ENCODE measurements at places on chromosomes 7 and 10.
A peak's percentile ranks its signal among the peaks of the same experiment; 100 is the strongest.

GRCh38 chr10:73110345-73110849, at the start of gene NUDT13:
NUDT13 (plus strand) TSS chr10:73110455; CDS start chr10:73114366, 3,911 bp downstream.
- no peak for DNase-seq

GRCh38 chr10:89042562-89042961, 52.0 kb downstream of the FAS start:
- DNase-seq: no peak

DNA sequence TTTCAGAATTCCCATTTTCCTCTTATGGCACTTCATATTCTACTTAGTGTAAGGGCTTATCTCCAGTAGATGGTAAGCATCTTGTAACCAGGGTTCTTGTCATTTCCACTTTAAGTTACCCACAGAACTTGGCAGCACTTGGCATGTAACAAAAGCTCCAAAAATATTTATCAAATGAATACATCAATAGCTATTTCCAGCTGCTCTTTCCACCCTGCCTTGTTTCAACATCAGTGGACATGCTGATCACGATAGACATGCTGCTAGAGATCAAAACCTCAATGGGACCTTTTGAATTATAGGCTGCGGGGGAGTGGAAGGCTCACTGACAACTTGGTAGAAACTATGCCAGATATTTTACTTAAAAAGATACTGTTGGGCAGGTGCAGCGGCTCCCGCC, 32.9 kb downstream of the HOXA1 start:
- DNase-seq: no peak

DNA sequence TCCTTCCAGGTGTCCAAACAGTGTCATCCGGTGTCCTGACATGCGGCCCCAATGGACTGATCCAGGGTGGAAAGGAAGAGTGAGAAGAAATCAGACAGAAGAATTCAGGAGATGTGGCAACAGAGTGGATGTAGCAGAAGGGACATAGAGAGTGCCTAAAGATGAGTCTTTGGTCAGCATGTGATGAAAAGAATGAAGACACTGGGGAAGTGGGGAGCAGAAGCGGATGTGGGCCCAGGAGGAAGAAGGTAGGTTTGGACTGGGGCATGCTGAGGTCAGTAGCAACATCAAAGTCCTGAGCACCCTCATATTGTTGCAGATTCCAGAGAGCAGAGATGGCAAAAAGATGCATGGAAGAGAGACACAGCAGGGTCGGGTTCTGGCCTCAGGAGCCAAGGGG, 71.8 kb upstream of the STEAP1B start:
- DNase-seq: no peak

DNA sequence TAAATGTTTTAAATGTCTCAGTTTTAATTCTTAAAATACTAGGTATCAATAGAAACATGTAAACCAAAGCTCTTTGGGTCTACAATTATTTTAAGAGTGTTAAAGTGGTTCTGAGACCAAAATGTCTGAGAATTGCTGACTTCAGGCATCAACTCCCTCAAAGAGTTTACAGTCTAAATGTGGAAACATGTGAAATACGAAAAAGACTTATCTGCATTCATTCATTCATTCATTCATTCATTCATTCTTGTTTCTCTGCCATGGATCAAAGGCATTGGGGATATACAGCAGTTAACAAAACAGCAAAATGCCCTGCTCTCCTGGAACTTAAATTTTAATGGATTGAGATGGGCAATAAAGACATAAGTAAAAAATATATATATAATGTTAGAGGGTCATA, 69.8 kb downstream of the BLNK start:
- no peak for DNase-seq

- no peak for DNase-seq
Observed at GRCh38 chr7:106049139-106049752, 62.9 kb downstream of the SYPL1 start.

GRCh38 chr7:129493555-129493954, 8.8 kb upstream of the SMKR1 start:
- DNase-seq: no peak

DNA sequence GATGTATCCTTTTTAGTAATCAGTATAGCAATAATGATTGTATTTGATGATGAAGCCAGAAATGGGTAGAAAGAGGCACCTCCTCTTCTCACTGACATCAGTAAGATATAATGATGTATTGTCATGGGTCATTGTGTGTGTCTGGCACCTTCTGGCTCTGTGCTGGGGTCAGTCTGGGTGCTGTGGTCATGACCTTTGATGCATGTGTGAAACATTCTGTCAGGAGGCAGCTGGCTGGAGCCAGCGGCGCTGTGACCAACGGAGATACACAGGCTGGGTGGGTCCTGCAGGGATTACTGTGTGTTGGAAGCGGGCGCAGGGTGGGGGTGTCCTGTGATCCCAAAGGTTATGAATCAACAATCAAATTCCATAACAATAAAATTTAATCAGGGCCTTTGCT, 35.2 kb downstream of the EEPD1 start:
- no peak for DNase-seq

DNA sequence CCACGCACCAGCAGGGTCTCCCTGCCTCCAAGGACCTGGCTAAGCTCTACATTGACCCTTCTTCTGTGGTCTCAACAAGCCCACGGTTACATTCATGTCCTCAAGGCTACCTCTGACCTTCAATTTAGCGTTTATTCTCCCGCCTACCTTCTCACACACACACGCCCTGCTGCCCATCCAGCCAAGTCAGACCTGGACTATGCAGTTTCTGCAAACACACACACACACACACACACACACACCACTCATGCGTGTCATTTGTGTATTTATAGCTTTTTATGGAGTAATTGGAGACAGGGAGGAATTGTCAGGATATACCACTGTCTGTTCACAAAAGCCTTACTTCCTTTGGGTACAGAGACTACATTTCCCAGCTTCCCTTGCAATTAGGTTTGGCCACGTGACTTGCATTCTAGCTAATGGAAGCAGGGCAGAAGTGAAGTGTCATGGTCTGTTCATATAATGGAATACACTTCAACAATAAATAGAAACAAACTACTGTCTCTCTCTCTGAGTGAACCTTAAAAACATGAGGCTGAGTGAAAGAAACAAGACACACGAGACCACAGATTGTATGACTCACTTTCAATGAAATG, 53.8 kb upstream of the CPXM2 start:
- no peak for DNase-seq

DNA sequence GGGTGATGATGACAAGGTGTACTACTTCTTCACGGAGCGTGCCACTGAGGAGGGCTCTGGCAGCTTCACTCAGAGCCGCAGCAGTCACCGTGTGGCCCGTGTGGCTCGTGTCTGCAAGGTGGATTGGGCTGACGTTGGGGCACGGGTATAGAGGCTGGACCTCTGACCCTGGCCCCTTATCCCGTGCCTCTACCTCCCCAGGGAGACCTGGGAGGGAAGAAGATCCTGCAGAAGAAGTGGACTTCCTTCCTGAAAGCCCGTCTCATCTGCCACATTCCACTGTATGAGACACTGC, 8.4 kb downstream of the MRPL43 start:
- no peak for DNase-seq

GRCh38 chr10:5692461-5693358, 8.1 kb downstream of the TASOR2 start:
- peak; percentile 24 for DNase-seq

- DNase-seq: no peak
Observed at GRCh38 chr7:6395898-6396595, 51.7 kb downstream of the DAGLB start.

DNA sequence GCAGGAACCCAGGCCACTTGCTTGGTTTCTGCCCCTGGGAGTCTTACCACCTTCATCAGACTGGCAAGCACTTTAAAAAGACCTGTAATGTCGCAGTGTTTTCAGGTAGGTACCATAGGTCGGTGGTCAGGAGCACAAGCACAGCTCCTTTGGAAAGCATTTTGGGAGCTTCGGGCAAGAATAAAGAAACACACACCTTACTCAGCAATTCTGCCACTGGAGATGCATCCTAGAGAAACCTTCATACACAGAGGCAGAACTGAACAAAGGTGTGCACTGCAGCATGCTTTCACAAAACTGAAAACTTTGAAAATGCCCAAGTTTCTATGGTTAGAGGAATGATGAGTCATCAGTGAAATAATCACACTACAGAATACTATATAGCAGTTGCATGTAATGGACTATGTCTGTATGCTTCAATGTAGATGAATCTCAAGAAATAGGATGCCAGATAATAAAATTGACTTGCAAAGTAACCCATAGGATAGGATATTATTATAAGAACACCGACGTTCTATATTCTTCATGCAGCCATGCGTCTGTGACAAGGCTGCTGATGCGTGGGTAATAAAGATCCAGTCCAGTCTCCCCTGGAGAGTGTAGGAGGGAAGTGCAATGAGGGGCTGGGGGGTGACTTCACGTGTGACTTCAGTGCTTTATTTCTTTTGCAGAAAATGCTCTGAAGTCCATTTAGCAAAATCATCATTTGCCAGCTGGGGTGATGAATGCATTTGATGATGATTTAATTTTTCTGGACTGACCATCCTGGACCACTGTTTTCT, 309.5 kb downstream of the WDR37 start:
- no peak for DNase-seq

GRCh38 chr10:80589726-80590373, 52.1 kb downstream of the SH2D4B start:
- DNase-seq: no peak

DNA sequence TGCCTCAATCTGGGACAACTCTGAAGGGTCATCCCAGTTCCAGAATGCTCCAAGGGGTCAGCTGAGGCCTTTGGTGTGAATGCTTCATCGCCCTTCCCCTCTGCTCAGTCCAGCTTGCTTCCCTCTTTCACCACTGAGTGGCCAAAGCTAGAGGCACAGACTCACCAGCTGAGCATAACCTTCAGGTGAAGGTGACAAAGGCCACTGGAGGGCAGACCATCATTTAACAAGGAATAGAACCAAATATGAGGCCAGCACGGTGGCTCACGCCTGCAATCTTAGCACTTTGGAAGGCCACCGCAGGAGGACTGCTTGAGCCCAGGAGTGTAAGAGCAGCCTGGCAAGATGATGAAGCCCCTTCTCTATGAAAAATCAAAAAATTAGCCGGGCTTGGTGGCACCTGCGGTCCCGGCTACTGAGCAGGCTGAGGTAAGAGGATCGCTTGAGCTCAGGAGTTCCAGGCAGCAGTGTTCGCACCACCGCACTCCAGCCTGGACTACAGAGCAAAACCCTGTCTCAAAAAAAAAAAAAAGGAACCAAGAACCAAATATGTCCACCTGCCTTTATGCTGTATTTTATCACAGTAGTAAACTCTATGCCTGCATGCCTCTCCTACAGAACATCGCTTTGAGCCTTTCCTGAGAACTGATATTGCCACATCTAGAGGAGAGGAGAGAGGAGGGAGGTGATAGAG, 13.4 kb downstream of the PRKAG2 start:
- no peak for DNase-seq

DNA sequence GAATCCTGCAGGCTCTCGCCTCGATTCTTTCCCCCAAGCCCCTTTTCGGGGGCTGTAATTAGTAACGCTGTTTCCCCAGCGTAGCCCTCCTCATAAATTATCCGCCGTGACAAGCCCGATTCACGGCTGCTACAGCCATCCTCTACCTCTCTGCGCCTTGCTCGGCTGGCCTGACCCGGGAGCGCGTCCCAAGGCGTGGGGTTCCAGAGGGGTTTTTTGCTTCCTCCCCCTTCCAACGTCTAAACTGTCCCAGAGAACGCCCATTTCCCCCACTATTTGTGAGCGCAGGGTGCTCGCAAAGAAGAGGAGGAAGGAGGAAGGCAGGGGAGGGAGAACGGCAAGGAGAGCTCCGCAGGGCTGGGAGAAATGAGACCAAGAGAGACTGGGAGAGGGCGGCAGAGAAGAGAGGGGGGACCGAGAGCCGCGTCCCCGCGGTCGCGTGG, 880 bp downstream of the HOXA5 start:
- no peak for DNase-seq

DNA sequence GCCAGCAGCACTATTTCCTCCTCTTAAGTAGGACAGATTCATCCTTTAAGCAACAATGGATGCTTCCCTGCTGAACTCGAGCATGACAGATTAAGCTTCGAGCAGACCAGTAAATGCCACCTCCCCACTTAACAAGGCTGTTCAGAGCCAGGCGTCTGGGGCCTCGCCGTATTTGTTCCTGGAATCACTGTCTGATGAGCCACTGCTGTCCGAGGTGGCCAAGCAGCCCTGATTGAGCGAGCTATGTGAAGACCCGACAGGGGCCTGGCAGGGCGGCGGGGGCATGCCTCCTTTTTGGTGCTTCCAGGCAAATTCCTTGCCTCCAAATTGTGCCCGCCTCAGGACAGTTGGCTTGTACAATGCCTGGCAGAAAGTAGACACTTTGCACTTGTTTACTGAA, 862.6 kb downstream of the NRG3 start:
- no peak for DNase-seq

DNA sequence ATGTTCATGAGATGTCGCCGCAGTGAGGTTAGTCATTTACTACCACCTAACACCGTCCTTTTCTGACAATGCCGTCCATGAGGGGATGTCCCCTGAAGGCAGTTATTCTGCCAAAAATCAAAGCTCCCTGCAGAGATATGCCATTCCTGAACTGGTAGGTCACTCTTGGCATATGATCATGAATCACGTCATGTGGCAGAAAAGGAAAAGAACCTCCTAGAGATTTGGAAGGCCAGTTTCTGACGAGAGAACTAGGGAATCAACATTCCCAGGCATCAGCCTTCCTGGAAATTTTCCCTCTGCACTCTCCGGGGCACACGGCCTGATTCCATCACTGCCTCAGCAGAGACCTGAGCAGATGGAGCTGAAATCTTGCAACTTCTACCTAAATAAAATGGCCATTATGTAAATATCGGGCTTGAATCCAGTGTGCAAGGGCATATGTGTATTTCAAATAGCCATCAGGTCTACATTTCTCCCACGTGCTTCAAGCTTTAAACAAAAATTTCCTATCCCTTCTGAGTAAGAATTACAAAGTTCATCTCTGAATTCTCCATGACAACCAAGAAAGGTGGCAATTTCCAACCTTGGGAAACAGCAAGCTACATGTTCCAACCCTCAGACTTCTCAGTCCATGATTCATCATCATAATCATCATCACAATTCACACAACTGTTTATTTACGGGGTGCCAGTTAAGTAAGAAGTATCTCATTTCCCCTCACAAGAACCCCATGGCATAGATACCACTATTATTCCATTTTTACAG, 46.5 kb downstream of the AMPH start:
- DNase-seq: no peak

DNA sequence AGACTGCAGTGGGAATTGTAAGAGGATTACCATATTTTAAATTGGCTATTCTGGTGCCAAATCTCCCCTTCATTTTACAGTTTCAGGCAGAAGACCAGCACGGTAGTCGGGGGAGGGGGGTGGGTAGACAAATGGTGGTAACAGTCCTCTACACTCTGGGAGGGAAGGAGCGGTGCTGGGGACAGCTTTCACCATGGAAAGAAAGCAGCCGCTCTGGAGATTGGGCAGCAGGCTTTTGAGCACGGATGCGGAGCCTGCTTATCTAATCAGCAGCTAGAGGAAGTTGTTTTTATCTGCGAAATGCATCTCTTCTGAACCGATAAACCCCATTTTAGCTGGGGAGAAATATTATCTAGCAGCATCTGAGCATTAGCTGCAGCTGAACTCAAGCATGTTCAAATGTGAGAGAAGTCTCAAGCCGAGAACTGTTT, 28.7 kb downstream of the IKZF1 start:
- DNase-seq: no peak

DNA sequence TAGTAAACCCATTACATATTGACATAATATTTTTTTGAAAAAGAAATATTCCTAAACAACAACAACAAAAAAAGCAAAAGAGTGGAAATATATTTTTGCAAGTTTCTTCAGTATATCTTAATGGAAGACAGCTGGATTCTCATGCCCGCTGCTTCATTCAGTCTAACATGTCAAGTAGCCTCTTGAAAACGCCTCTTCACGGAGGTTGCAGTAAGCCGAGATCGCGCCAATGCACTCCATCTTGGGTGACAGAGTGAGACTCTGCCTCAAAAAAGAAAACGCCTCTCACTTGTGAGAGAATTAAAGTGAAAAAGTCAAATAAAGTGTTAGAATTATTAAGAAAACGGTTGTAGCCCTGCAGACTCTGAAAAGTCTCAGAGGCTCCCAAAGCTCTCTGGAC, 1.3 kb downstream of the CUTC start:
- no peak for DNase-seq
